ENCODE measurements at places on chromosomes 1 and 21.
A peak's percentile ranks its signal among the peaks of the same experiment; 100 is the strongest.

DNA sequence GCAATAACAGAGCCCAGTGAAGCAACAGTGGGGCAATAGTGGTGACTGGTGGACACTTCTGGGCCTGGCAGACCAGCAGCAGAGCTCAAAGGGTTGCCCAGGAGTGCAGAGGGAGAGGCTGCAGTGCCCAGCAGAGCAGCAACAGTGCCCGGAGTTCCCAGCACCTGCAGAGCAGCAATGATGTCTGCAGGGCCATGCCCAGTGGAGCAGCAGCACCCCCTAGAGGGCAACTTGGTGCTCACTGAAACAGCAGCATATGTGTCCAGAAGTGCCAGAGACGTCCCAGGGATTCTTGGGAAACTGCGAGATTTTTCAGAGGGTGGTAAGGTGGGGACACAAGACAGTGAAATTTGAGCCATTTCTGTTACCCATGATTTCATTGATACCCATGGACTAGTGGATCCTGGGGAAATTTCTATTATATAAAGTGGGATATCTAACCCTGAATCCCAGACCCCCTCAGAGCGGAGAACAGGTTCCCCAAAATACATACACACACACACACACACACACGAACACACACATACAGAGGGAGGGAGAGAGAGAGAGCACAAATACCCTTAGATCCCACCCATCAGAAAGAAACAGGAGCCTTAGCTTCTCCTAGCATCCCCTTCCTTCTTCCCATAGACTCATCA, 156.9 kb upstream of the GJB5 start:
- peak; percentile 36 for DNase-seq

DNA sequence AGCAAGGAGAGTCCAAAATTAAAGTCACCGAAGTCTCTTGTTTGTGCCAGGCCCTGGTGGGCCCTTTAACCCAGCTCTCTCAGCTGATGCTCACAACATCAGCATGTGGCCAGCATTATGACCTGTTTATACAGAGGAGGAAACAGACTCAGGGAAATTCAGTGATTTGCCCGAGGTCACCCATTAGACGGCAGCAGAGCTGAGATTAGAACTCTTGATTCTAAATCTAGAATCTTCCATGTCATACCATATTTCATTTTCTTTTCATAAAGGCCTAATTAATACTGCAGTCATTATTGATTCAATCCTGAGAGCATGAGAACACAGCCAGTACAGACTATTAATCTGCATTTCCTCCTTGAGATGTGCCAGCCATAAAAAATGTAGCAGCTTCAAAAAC, 63.7 kb downstream of the KCNN3 start:
- DNase-seq, result no peak

DNA sequence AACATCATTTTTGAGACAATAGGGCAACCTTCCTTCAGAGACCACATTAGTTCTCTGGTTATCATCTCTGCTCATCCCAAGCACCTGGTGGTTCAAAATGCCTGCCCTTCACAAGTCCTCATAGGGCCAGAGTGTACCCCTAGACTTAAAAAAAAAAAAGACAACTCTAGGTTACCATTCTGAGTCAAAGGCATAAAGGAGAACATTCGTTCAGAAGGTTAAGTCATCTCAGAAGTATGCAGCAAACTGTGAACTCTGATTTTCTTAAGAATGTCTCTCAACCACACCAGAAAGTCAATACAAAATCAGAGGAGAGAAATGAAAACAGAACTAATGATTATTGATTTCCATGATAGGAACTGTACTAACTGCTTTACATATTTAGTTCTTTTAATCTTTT, 9.2 kb upstream of the BEND5 start:
- DNase-seq, result no peak

GRCh38 chr1:108327534-108328466, 83.9 kb upstream of the NBPF4 start:
- DNase-seq, result no peak

GRCh38 chr1:178266619-178267066, 172.7 kb downstream of the RASAL2 start:
- no peak for DNase-seq

- no peak for DNase-seq
Observed at GRCh38 chr1:118961156-118961555, 27.0 kb downstream of the TBX15 start.

GRCh38 chr21:36096398-36097290, 26.8 kb downstream of the CBR1 start:
- no peak for DNase-seq

DNA sequence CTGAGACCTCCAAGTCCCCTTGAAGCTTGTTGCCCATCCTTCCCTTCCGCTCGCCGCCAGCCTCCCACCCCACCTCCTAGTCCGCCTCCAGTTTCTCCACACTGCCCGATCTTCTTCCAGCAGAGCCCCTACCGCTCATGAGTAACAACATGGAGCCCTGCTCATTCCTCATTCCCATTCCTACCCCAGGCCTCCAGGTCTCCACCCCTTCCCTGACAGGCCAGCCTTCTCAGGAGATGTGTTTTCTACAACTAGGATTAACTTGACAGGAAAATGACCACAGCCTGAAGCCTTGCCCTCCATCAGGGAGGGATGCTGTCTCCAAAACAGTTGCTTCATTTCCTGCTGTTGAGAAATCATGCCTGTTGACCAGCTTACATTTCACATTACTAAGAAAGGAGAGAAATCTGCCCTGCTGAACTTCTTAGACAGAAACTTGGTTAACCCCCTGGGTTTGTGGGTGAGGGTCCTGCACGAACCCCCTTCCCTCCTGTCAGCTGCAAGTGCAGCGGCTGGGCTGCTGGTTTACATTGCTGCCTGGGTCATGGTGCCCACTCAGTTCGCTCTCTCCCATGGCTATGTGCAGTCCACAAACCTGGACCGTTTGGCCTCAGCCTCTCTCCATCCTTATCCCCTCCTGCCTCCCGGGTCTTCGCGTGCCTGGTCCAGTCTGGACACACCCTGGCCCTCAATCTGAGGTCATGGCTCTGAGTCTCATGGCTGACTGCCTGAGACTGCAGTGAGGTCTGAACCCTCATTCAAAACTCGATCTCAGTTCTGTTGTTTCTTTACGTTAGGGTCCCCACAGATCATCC, 16.1 kb upstream of the CHI3L1 start:
- no peak for DNase-seq

GRCh38 chr1:31196685-31197084, 43.0 kb downstream of the NKAIN1 start:
- no peak for DNase-seq

- no peak for DNase-seq
Observed at GRCh38 chr1:21813542-21813941, 1.5 kb downstream of the LDLRAD2 start.

- DNase-seq, result no peak
Observed at GRCh38 chr1:97108179-97108578, 386.6 kb downstream of the PTBP2 start.

GRCh38 chr1:6347641-6348487, 45.7 kb downstream of the ACOT7 start:
- DNase-seq, result peak; percentile 62

DNA sequence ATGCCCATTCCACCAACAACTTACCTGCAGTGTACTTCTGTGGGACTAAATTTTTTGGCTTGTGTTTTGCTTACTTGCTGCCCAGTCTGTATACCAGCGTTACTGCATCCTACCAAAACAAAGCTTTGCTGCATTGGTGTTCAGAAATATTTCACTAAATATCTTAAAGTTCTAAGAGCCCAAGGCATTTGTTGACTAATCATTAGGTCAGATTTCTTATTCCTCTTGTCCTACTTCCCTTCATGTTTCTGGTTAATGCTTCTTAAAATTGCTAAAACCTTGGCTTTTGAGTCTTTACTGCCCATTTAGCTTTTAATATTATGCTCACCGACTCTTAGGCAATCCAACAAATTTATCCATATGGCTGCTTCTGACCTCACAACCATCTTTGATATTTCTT, 161.8 kb downstream of the DPYD start:
- DNase-seq, result no peak

Data from stimulated activated CD4-positive, alpha-beta T cell treated with anti-CD3 and anti-CD28 coated beads, Interleukin-1b, Interleukin-23, amount 100 ng/mL, for 4 hours (primary cell).